ENCODE measurements at places on chromosomes 4 and X.

DNA sequence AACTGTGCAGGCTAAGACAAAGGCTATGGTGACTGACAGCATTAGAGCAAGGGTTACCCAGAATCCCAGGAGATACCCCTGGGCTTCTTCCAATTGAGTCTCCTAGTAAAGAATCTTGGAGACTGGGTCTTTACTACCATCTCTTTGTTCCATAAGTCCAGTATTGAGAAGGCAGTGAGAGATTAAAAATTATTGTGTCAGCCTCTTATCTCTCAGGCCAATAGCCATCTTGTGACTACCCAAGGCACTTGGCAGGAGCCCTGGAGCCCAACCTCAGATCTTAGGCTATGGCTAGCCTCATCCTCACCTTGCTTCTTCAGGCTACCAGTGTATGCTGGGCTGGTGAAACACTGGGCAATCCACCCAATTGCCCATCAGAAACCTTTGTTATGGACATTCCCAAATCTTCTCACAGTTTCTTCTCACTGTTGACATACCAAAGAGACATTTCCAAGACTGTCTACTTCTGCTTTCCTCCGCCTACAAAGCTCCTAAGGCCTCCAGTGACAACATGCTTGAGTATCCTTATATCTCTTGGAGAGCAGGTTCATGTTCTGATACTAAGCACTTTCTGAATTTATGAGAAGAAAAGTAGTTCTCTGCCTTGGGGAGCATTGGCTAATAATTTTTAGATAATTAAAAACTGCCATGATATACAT is 76.3 kb upstream of the STIM2 start:
- no peak for DNase-seq

DNA sequence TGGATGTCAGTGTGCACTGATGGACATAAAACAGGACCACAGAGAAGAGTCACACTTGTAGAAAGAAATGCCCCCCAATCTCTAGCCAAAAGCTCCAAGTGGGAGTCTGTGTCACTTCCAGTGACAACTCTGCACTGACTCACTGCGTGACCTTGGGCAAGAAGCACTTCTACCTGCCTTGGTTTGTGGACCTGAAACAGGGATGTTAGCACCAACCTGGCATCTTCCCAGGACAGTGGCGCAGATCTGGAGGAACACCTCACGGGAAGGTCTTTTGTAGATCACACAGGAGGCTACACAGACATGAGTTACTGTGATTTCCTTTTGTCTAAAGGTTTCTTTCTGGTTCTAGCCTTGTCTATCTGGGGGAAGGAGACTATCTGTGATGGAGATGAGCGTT is 80.5 kb upstream of the DHRSX start:
- DNase-seq: no peak

DNA sequence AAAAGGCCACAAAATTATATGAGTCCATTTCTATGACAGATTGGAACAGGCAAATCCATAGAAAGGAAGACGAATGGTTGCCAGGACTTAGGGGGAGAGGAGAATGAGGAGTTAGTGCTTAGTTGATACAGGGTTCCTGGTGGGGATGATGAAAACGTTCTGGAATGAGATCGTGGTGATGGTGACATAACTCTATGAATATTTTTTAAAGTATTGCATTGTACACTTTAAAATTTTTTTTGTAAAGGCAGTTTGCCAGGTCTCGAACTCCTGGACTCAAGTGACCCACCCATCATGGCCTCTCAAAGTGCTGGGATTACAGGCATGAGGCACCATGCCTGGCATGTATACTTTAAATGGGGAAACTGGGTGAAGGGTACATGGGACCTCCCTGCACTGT is 9.9 kb upstream of the CCNQ start:
- no peak for DNase-seq

- DNase-seq: no peak
These were observed 7.2 kb upstream of the CCSER1 start for GRCh38 chr4:90120037-90120436.
